ENCODE measurements at places on chromosomes 3 and 15. TPM values are rescaled to one million over a fixed set of nuclear protein-coding genes. Genes with fewer than 3 reads are reported as not detected.

CLRN1 gene
- total RNA-seq, result not detected

GOLGA8T gene
- 0.15 TPM for total RNA-seq

PPP1R2 gene
- total RNA-seq, result 102 TPM

CILP gene
- total RNA-seq, result 0.04 TPM

SLC28A1 gene
- total RNA-seq, result not detected

Data from activated CD8-positive, alpha-beta memory T cell treated with anti-CD3 and anti-CD28 coated beads for 36 hours (primary cell).